ENCODE measurements at places on chromosomes 1 and 21. TPM values are rescaled to one million over a fixed set of nuclear protein-coding genes. Genes with fewer than 3 reads are reported as not detected.
A peak's percentile ranks its signal among the peaks of the same experiment; 100 is the strongest.

GRCh38 chr1:218284377-218284916, 646 bp upstream of the RRP15 start:
- H3K27ac ChIP-seq, result peak overlapping the region; percentile 97
- peaks cover 2% of the 10 kb centered on the region for H3K36me3 ChIP-seq
- H3K27me3 ChIP-seq, result peaks cover 3% of the 10 kb centered on the region
- DNase-seq, result no peak
- H3K4me3 ChIP-seq, result peak overlapping the region; percentile 99

GRCh38 chr1:235835226-235835625, 31.5 kb downstream of the LYST start:
- H3K4me3 ChIP-seq, result no peak overlapping the region
- no peak for DNase-seq
- no peaks in the 10 kb centered on the region for H3K27me3 ChIP-seq
- H3K4me1 ChIP-seq, result peaks cover 4% of the 10 kb centered on the region

- DNase-seq, result no peak
- H3K27ac ChIP-seq, result no peak overlapping the region
- H3K4me3 ChIP-seq, result no peak overlapping the region
- no peaks in the 10 kb centered on the region for H3K27me3 ChIP-seq
- H3K36me3 ChIP-seq, result no peaks in the 10 kb centered on the region
- H3K4me1 ChIP-seq, result peaks cover 17% of the 10 kb centered on the region
These were observed 7.0 kb downstream of the IFNAR2 start for GRCh38 chr21:33236766-33237165.

GUCA2B gene
- not detected for total RNA-seq

CLCA1 gene
- total RNA-seq, result not detected
